ENCODE measurements at places on chromosomes 6 and 20. TPM values are rescaled to one million over a fixed set of nuclear protein-coding genes. Genes with fewer than 3 reads are reported as not detected.

DNA sequence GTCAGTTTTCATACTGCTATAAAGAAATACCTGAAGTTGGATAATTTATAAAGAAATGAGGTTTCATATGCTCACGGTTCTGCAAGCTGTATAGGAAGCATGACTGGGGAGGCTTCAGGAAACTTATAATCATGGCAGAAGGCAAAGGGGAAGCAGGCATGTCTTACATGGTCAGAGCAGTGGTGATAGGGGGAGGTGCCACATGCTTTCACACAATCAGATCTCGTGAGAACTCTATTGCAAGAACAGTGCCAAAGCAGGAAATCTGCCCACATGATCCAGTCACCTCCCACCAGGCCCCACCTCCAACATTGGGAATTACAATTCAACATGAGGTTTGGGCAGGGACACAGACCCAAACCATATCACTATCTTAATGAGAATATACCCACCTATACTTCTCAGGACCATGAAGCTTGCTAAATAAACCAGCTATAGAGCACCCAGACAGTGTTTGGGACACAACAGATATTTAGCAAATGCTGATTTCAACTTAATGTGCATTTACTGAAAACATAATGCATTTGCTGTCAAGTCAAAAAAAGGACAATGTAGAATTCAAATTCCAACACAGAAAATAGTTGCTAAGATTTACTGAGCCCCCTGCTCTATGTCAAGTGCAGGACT, 63.8 kb downstream of the TNFRSF21 start:
- H3K27me3 ChIP-seq: no peaks in the 10 kb centered on the region
- no peak for DNase-seq
- H3K4me3 ChIP-seq: no peak overlapping the region
- H3K4me1 ChIP-seq: peaks cover 82% of the 10 kb centered on the region
- H3K36me3 ChIP-seq: peaks cover 69% of the 10 kb centered on the region

DNA sequence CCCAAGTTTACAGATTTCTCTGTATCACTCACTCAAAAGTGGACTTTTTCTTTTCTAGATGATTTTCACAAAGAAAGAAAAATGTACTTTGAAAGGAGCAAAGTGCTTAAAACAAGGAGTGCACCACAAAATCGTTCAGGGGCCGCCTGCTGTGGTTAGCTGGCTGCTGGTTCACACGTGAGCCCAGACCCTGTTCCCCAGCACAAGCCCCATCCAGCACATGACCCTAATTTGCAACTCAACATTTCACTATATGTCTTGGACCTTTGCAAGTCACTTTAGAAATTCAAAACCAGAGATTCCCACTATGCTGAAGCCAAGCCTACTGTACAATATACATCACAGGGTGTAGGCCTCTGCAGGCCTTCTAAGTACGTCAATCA, 95.5 kb upstream of the NHSL1 start:
- H3K36me3 ChIP-seq: no peaks in the 10 kb centered on the region
- no peak overlapping the region for H3K4me3 ChIP-seq
- peaks cover 31% of the 10 kb centered on the region for H3K4me1 ChIP-seq
- H3K27ac ChIP-seq: no peak overlapping the region
- no peak for DNase-seq

- no peak overlapping the region for H3K4me3 ChIP-seq
- no peak overlapping the region for H3K27ac ChIP-seq
- no peak for DNase-seq
- no peaks in the 10 kb centered on the region for H3K4me1 ChIP-seq
- H3K36me3 ChIP-seq: no peaks in the 10 kb centered on the region
These were observed 79.4 kb upstream of the NRN1 start for GRCh38 chr6:6085928-6086668.

- H3K27me3 ChIP-seq: peaks cover 20% of the 10 kb centered on the region
- no peak overlapping the region for H3K4me3 ChIP-seq
- H3K27ac ChIP-seq: no peak overlapping the region
- no peaks in the 10 kb centered on the region for H3K36me3 ChIP-seq
- peak; percentile 18 for DNase-seq
- no peaks in the 10 kb centered on the region for H3K4me1 ChIP-seq
These were observed 93.8 kb upstream of the LY86 start for GRCh38 chr6:6494677-6495076.

DNA sequence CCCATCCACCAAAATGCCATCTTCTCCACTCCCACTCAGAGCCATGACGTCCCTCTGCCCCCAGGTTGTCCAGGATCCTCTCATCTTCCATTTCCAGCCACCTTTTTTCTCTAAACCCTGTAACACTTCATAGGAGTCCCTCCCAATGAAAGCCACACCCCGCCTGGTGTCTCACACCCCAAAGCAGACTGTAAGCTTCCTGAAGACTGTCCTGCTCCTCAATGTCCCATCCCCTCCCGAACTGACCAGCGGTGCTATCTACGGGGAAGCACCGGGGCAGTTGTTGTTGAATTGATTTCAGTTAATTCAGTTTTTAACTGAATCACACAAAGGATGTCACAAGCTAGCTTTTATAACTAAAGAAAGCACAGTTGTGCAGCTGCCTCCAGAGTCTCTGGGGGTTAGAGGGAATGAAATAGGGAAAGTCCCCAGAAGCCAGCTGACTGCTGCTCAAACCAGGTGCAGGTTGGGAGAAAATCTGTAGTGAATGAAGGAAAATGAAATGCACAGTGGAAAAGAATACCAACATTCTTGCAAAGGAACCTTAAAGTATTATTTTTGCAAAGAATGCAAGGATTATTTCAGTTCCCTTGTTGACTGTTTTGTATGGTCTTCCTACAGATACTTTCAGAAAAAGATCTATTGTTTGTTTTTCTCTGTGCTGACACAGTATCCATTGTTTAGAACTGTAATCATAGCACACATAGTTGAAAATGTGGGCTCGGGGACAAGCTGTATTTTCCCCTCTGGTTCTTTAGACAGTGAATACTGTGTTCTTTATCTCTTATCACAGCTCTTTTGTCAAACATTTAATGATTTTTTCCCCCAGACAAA, 222.6 kb upstream of the QKI start:
- no peak overlapping the region for H3K4me3 ChIP-seq
- no peak for DNase-seq
- H3K27ac ChIP-seq: no peak overlapping the region
- H3K27me3 ChIP-seq: no peaks in the 10 kb centered on the region
- no peaks in the 10 kb centered on the region for H3K4me1 ChIP-seq

DNA sequence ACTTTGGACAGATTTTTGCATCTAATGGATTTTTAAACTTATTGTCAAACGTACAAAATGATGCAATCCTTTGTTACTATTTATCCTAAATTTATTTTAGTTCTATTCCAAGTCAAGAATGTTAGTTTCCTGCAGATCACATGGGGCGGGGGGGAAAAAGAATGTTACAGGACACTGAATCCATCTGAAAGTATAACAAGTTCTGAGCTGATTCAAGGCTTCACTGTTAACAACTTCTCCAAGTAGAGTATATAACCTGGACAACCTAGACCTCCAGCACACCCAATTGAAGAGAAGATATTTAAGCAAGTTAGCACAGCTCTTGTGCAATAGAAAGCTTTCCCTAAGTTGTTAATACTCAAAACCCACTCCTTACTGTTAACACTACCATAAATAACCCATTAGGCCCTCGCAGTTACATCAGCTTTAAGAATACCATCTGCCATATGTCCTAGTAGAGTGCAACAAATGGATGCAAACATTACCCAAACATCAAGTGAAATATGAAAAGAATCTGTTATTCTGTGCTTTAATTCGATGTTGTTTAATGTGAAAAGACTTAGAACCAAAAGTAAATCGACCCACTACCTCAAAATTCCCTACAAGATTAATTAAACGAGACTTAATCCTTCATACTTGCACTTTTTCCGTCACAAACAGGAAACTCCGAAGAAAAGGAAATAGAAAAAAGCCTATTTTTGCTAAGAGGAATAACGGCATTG, 1.3 kb downstream of the SEC63 start:
- H3K4me1 ChIP-seq: no peaks in the 10 kb centered on the region
- peak overlapping the region; percentile 89 for H3K27ac ChIP-seq
- H3K36me3 ChIP-seq: peaks cover 39% of the 10 kb centered on the region
- no peaks in the 10 kb centered on the region for H3K27me3 ChIP-seq
- peak overlapping the region; percentile 87 for H3K4me3 ChIP-seq
- no peak for DNase-seq

ARFRP1 gene
- total RNA-seq: 85.1 TPM

GRCh38 chr6:7813704-7814103, 87.8 kb downstream of the BMP6 start:
- H3K4me3 ChIP-seq: no peak overlapping the region
- H3K27me3 ChIP-seq: peaks cover 5% of the 10 kb centered on the region
- no peaks in the 10 kb centered on the region for H3K4me1 ChIP-seq
- H3K27ac ChIP-seq: no peak overlapping the region

DNA sequence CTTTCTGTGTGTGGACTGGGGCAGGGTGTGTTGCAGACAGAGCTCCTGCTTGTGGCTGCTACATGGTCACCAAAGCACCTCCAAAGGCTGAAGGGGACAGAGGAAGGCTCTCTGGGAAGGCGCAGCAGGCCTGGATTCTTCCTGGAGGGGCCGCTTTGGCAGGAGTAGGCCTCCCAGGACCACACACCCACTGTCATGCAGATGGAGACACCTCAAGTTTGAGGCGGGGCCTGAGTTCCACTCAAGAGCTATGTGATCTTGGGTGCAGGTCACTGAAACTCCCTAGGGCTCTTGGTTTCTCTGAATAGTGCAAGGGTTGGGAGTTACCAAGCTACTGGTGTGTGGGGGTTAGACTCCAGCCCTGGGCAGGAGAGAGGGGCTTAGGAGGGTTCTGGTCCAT, 27.9 kb downstream of the EFCAB8 start:
- H3K36me3 ChIP-seq: no peaks in the 10 kb centered on the region
- H3K4me1 ChIP-seq: no peaks in the 10 kb centered on the region
- H3K4me3 ChIP-seq: no peak overlapping the region
- peaks cover 8% of the 10 kb centered on the region for H3K27me3 ChIP-seq
- DNase-seq: no peak

- H3K36me3 ChIP-seq: peaks cover 5% of the 10 kb centered on the region
- H3K27me3 ChIP-seq: no peaks in the 10 kb centered on the region
- H3K4me3 ChIP-seq: no peak overlapping the region
- no peak overlapping the region for H3K27ac ChIP-seq
- DNase-seq: no peak
These were observed 173.0 kb downstream of the GMDS start for GRCh38 chr6:2072453-2072852.

NRSN1 gene
- 0.14 TPM for total RNA-seq

MLIP gene
- total RNA-seq: 1.4 TPM

- peak; percentile 33 for DNase-seq
- peaks cover 19% of the 10 kb centered on the region for H3K36me3 ChIP-seq
- H3K4me3 ChIP-seq: peak overlapping the region; percentile 47
- peaks cover 50% of the 10 kb centered on the region for H3K4me1 ChIP-seq
- H3K27me3 ChIP-seq: no peaks in the 10 kb centered on the region
These were observed 119.6 kb upstream of the RNF24 start for GRCh38 chr20:4134861-4135379.

DNA sequence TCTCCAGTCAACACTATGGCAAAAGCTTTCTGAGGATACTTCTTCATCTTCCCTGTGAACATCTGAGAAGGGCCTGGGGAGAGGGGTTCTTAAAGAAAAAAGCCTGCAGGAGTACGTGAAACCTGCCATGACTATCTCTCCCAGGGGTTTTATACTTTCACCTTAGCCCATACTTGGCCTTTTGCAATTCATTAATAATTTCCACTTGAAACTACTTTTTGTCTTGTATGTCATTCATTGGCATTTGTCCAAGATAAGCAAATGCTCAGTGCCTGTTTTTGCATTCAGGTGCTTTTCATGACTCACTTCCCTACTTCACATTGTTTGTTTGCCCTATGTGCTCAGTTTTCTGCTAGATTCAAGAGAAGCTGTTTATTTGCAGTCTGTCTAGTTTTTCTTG, 580.3 kb upstream of the GJE1 start:
- peak overlapping the region; percentile 95 for H3K27ac ChIP-seq
- peak overlapping the region; percentile 21 for H3K4me3 ChIP-seq
- no peaks in the 10 kb centered on the region for H3K27me3 ChIP-seq
- peak; percentile 12 for DNase-seq
- H3K4me1 ChIP-seq: peaks cover 37% of the 10 kb centered on the region

DNA sequence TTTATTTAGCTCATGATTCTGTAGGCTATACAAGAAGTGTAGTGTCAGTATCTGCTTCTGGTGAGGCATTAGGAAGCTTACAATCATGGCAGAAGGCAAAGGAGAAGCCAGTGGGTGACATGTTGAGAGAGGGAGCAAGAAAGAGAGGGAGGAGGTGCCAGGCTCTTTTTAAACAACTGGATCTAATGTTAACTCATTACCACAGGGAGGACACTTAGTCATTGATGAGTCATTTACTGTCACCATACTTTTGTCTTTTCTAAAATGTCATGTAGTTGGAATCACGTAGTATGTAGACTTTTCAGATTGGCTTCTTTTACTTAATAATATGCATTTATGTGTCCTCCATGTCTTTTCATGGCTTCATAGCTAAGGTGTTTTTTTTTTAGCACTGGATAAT, 58.1 kb downstream of the NUS1 start:
- no peak for DNase-seq
- H3K4me1 ChIP-seq: no peaks in the 10 kb centered on the region
- H3K4me3 ChIP-seq: no peak overlapping the region
- H3K27ac ChIP-seq: no peak overlapping the region

DNA sequence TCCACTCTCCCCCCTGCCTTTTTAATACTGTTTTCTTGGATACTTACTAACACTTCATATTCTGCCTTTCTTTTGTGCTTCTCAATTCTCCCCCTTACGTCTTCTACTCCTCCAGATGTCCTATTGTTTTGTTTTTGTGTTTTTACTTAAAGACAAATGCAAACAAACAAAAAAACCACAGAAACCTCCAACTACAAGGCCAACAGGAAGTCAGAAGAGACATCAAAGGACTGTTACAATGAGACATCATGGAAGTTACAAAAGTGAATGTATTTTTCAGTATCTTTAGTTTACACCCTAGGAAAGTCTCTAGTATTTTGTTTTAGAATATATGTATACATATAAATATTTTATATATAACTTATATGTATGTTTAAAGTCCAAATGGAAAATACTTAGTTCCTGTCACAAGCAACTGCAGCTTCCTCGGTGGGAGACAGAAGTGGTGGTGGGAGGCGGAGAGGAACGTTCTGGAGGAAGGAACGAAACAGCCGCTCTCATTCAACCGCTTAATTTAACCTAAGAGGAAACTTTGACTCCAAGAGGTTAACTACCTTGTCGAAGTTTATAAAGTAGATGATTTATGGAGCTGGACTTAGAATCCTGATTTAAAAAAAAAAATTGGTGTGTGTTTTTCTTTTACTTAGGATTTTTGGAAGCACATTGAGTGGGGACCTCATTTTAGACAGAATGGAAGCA, 168.9 kb upstream of the PDE10A start:
- no peak overlapping the region for H3K27ac ChIP-seq
- no peak overlapping the region for H3K4me3 ChIP-seq
- DNase-seq: no peak
- peaks cover 71% of the 10 kb centered on the region for H3K27me3 ChIP-seq

DNA sequence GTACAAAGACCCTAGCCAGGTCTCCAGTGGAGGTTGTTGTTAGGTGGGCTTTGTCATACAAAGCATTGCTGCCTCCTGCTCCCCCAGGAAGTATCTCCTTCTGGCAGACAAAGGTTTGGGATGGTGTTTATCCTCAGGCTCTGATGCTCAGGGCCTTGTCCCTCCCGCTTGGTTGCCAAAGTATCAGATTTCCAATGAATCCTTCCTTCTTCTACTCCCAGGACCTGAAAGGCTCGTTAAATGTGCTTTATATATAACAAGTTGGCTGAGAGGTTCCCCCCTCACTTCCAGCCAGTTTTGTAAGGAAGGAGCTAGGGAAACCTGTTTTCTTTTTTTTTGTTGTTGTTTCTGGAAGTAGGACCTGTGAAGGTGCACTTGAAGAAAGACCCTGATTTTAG, 14.4 kb downstream of the PTK7 start:
- no peak overlapping the region for H3K4me3 ChIP-seq
- H3K27ac ChIP-seq: no peak overlapping the region
- DNase-seq: no peak
- no peaks in the 10 kb centered on the region for H3K27me3 ChIP-seq
- H3K36me3 ChIP-seq: no peaks in the 10 kb centered on the region
